Inflammatory macrophage (primary cell): ENCODE measurements at places on chromosomes 4 and X.
A peak's percentile ranks its signal among the peaks of the same experiment; 100 is the strongest.

GRCh38 chr4:55312489-55313101, 33.4 kb upstream of the SRD5A3 start:
- DNase-seq, result peak; percentile 77

- peak; percentile 49 for DNase-seq
Observed at GRCh38 chr4:1720163-1720983, 750 bp downstream of the TMEM129 start.

- DNase-seq, result no peak
Observed at GRCh38 chrX:40040686-40041461, 56.9 kb downstream of the BCOR start.

DNA sequence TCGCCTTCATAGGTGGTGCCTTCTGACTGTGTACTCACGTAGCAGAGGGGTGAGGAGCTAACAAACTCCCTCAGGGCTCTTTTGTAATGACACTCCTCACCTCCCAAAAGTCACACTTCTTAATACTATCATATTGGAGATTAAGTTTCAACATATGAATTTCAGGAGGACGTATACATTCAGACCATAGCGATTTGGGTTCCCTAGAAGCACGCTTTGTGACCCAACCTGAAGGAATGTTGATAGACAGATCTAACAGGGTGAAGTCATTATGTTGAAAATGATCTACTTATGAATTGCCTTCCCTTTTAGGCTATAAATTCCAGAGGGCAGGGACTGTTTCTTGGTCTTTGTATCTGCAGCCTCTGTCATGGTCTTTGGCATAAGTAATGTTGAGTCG, 3.2 kb upstream of the KLHL34 start:
- DNase-seq, result no peak

- no peak for DNase-seq
Observed at GRCh38 chrX:119880076-119880475, 8.4 kb downstream of the NDUFA1 start.

DNA sequence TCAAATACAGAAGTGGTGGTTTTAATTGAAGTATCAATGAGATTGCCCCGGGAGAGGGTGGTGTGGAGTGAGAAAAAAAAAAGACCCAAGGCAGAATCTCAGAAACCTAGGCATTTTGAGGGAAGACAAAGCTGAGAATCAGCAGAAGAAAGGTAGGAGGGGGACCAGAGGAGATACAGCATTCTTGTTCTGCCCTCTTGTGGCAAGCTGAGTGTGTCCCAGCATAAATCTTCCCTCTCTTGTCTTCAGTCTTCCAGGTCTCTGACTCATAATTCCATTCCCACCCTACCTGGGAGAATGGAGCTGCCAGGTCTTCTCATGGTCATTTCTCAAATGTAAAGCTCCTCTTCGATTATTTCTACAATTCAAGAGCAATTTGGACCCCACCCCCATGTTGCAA, 32.7 kb upstream of the MAGED1 start:
- no peak for DNase-seq

DNA sequence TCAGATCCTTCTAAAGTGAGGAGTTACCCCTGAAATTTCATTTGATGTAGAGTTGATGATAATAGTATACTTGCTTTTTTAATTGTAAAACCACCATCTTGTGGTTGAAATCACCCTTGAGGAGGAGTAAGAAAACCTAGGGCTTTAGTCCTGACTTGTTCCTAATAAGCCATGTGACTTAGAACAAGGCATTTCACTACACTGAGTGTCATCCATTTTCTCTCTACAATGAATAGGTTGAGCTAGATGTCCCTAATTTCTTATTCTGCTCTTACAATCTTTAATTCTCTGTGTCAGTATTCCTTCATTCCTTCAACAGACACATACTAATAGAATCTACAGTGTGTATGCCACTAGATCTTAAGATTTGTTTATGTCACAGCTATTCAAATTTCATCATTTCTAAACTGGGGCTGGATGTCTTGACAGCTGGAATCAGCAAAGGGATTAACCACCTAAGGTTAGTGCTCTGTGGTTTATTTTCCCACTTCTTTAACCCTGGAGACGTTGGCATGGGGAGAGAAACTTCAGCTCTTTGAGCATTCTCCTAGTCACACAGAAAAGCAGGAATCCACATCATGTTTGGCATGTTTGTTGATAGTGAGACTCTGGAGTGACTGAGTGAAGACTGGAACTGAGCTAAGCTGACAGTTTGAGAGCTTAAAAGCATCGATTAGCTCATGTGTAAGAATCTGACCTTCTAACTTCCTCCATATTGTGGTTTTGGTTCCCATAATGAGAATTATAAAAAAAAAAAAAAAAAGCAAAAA, 246.3 kb downstream of the NDST4 start:
- no peak for DNase-seq

GRCh38 chr4:84837751-84838150, 128.7 kb downstream of the WDFY3 start:
- no peak for DNase-seq

DNA sequence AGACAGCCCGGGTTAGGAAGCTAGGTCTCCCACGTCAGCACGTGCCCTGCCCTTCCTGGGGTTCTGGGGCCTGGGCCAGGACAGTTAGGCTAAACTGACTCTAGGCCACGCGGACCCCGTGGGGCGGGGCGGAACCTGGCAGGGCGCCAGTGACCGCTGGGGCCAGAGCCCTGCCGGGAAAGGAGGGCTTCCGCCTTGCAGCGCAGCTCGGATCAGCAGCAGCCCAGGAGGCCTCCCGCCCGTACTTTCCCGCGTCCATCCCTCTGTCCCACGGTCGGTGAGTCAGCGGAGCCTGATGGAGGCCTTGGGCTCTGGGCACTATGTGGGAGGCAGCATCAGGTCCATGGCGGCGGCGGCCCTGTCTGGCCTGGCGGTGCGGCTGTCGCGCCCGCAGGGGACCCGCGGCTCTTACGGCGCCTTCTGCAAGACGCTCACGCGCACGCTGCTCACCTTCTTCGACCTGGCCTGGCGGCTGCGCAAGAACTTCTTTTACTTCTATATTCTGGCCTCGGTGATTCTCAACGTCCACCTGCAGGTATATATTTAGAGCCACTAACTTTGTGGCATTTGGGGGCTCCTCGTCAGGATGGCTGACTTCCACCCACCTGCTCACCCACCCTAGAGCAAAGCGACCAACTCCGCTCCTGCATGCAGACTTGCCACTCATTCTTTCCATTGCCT, at the start of gene SMIM10:
Gene SMIM10 (plus strand): TSS at position 191 of the 681 bp plus-strand sequence. CDS start 105 bp downstream, at position 296.
- DNase-seq, result peak; percentile 82

GRCh38 chr4:36533944-36534343, 252.5 kb downstream of the DTHD1 start:
- no peak for DNase-seq

DNA sequence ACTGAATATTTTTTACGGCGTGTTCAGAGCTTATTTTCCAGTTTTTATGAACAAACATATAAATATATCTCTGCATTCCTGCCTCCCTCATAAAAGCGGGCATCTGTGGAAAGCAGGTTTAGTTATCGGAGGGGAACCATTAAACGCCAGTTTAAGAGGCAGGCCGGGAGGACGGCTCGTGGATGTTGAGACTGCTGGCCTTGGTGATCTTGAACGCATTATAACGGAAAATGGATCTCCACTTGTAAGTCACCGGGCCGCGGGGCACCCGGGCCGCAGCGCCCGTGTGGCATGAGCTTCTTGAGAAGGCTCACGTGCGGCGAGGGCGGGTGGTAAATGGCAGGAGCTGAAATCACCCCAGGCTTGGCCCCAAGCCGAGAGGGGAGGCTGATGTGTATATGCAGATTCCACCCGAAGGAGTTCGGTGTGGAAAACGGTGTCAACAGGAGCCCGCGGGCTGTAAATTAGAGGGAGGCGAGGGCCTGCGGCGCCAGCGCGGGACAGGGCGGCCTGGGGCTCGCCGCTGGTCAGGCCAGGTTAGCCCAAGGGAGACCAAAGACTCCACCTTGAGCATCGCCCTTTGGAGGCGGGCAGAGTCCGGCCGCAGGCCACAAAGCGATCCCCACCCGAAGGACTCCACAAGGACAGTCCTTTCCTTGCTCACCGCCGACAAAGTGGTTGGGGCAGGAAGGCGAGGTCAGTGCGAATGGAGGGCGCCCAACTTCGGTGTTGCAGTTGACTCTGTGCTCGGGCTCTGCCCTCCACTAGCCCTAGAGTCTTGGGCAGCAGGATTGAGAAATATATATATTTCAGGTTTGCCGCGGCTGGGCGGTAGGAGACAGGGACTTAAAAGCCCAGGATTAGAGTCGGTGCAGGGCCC, 1.3 kb upstream of the HAND2 start:
- no peak for DNase-seq

DNA sequence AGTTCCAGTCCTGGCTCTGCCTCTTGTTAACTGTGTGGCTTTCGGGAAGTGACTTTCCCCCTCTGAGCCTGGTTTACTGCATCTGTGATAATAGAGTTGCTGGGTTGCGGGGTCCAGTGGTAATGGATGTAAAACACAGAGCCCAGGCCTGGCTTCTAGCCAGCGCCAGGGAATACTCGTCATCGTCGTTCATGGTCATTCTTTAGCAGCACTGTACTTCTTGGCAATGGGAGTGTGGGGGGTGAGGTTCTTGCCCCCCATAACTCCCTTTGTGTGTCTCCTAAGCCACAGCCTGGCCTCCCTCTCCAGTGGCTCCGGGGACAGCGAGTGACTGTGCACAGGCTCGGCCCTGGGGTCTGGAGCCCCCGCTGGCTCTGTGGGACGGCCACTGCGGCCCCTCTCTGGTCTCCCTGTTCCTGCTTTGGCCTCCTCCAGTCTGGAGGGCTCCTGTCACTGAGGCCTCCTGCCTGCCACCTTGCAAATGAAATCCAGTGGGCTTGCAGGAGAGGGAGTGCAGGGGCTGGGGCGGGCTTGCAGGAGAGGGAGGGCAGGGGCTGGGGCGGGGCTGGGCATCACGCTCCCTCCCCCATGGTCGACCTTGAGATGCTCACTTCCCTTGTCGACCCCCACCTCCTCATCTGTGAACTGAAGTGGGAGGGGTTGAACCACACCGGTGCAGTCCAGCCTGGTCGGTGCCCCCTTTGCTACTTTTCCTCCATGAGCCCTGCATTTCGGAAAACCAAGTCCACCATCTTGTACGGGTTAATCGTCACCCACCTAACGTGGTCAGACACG, 13.2 kb downstream of the PSAPL1 start:
- DNase-seq, result no peak

DNA sequence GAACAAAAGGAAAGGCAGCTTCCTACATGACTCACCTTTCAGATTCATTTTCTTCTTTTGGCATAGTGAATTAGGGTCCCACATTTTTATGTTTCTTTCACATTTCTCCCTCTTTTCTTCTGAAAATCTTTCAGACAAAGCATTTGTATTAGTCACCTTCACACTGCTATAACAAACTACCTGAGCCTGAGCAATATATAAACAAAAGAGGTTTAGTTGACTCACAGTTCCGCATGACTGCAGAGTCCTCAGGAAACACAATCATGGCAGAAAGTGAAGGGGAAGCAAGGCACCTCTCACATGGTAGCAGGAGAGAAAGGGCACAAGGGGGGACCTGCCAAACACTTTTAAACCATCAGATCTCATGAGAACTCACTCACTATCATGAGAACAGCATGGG, 36.9 kb downstream of the MAGEA9 start:
- no peak for DNase-seq

GRCh38 chr4:169957785-169958184, 68.4 kb downstream of the MFAP3L start:
- DNase-seq, result no peak

GRCh38 chr4:55181010-55182005, 55.9 kb upstream of the KDR start:
- no peak for DNase-seq
